Retina (tissue), 1 donor: ENCODE measurements at places on chromosomes 5 and 9.

DNA sequence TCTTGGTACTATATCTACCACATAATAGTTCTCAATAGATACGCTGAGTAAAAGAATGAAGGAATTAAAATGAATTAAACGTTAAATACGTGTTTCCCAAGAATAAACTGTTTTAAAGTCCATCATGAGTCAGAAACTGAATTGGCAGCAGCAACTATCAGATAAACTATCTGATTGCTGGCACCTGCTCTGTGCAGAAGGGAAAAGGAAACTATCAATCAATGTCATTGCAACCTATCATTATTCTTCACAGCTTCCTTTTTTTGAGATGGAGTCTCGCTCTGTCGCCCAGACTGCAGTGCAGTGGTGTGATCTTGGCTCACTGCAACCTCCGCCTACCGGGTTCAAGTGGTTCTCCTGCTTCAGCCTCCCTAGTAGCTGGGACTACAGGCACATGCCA, 8.8 kb upstream of the WDR36 start:
- no peak for DNase-seq

DNA sequence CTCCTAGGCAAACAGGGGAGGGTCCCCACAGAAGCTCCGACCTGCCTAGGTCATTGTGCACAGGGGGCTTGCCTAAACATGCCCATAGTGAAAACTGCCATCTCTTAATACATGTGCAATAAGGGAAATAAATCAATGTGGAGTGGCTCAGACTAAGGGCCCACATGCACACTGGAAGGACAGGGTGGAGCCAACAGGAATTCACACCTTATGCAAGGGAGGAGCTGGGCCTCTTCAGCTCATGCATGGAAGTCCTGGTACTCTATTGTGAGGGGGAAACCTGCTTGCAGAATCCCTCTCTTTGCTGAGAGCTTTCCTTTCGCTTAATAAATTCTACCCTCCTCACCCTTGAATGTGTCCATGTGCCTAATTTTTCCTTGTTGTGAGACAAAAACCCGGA, 815.8 kb downstream of the EFNA5 start:
- no peak for DNase-seq

- DNase-seq: no peak
Observed at GRCh38 chr5:43589310-43589709, 13.7 kb upstream of the NNT start.

DNA sequence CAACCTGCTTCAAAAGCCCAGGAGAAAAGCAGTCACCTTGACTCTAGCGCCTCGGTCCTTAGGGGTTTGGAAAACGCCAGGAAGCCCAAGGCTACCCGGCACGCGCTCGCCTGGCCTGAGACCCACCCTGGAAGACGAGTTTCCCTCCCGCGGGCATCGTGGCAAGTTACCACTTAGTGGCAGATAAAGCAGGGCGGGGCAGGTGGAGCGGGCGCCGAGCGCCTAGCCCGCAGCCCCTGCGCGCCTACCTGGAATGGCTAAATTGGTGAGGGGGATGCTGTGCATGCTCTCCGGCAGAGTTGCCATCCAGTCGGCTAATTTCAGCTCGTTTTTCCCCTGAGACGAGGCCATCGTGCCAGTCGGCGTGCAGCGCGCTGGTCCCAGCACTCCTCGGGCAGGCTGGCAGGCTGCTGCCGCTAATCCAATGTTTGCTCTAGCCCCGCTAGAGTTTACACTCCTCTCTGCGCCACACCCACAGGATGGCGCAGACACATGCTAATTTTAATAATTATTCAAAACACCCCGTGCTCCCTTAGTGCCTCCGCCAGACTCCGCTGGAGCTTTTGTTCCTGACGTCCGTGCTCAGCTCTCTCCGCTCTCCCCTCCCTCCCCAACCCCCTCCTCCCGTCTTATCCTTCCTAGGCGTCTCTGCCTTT, at the start of gene PLCXD3:
TSS of gene PLCXD3 (minus strand) at position 426 of the 656 bp plus-strand sequence. CDS start at position 351, 75 bp downstream.
- DNase-seq: peak; percentile 81

DNA sequence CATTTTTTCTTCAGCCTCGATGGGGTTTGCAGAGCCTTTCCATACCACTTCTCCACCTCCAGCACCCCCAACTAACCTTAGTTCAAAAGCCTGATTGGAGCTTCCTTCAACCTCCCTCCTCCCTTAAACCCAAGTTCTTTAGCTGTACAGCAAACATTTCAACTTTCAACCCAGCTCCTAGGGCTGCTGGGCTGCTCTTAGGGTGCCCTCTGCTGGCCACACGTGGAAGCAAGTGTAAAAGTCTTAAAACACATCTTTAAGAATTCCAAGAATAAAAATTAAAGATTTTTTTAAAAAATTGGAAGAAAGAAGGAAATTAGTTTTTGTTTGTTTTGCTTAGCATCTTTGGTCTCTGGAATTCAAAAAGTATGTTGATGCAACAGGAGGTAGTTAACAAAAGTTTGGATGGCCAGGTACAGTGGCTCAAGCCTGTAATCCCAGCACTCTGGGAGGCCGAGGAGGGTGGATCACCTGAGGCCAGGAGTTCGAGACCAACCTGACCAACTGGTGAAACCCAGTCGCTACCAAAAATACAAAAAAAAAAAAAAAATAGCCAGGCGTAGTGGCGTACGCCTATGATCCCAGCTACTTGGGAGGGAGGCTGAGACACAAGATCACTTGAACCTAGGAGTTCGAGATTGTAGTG, 15.5 kb upstream of the HSD17B3 start:
- peak; percentile 64 for DNase-seq

DNA sequence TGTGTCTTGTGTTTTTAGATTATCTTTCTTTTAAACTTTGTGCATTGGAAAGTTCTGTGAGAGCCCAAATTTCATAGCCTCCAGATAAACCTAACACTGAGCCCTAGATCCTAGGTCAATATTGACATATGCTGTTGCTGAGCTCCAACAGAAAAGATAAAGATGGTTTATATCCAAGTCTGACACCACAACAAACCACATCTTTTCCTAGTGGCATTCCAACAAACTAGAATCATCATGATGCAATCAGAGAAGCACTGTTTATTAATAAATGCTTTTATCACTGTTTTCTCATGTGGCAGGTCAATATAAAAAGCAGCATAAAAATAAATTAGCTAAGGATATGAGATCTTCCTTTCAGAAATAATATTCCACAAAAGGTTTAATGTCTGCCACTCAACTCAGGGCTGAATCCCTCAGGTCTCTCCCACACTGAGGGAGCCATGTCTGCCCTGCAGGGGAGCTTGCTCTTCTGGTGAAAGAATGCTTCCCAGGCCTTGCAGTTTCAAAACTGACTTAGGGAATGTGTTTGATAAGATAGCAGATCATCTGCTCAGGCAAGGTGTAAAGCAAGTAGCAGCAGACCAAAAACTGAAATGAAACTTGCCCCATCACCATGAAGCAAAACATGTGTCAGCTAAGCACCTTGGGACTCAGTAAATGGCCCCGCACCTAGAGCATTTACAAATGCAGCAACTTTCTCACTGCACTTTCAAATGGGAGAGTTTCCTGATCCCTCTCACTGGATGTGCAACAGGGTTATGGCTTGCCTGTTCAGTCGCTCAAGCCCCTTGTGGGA, 493.0 kb downstream of the AGTPBP1 start:
- no peak for DNase-seq

DNA sequence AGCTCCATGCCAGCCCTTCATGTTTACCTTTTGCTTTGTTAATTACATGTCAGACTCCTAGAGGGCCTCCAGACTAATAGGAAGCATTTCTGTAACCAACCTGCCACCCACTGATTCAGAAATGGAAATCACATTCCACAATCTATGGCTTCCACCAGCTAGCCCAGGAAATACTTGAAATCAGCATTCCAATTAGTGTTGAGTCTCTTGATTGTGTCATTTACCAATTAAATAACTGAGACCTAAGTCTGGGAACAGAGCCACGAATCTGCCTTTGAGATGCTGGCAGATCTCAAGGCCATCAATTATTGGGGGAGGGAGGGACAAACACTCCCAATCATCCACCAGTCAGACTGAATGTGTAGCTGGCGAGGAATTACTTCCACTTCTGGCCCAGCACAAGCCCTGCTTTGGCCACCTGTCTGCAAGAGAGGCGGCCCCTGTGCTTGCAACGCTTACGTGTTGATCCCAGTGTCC, 27.4 kb upstream of the SAP30L start:
- no peak for DNase-seq

GRCh38 chr9:13719981-13720676, 440.6 kb upstream of the MPDZ start:
- DNase-seq: no peak

DNA sequence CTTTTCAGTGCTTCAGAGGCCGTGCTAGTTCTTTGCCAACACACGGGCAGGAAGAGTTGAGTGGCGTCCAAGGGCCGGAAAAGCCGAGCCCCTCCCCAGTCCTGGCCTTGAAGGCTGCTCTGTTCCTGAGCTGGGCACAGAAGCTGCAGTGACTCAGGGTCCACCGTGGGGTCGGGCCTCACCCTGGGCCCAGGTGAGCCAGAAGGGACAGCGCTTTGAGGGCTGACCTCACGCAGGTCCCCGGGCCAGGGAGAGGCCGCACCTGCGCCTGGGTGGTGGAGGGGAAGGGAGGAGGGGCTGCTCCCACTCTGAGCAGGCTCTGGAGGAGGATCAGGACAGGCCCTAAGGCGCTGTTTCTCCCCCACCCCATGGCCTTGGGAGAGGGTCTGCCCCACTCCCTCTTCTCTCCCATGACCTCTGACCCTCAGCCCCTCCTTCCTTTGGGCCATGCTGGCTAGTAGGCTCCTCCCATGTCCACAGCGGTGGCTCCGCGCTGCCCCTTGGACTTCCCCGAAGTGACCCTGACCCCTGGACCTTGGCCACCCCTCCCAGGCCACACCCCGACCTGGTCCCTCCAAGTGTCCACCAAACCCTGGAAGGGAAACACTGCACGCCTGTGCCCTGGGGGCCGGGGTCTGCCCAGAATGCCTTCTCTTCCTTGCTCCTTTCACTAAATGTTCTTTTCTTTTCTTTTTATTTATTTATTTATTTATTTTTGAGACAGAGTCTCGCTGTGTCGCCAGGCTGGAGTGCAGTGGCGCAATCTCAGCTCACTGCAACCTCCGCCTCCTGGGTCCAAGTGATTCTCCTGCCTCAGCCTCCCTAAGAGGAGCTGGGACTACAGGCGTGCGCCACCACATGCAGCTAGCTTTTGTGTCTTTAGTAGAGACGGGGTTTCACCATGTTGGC, 19.7 kb upstream of the SLC6A19 start:
- no peak for DNase-seq

DNA sequence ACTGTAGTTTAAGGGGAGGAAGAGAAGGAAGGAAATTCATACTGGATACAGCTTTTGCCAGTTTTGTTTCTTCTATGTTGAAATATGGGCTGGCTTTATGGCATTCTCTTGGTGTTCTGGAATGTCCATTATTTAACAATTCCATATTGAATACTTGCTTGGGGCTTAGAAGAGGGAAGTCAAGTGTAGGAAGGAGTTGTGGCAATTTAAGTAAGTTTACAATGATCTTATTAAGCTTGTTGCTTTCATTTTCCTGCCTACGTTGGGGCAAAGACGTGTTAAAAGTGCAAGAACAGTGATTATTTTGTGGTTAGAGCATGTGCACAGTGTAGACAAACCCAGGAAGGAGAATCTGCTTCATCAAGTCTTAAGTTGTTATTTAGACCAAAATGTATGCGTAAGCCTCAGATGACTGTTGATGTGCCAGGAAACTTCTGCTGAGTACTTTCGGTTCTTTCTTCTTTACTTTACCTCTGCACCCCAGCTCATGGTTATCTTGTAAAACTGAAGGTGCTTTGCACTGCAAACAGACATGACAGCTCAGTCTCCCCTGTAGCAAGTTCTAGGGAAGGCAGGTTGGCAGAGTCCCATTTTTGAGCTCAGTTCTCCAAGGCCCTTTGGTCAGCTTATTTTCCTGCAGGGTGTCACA, 75.8 kb downstream of the F2RL2 start:
- DNase-seq: no peak

- no peak for DNase-seq
Observed at GRCh38 chr5:2895196-2895595, 143.7 kb upstream of the IRX2 start.

DNA sequence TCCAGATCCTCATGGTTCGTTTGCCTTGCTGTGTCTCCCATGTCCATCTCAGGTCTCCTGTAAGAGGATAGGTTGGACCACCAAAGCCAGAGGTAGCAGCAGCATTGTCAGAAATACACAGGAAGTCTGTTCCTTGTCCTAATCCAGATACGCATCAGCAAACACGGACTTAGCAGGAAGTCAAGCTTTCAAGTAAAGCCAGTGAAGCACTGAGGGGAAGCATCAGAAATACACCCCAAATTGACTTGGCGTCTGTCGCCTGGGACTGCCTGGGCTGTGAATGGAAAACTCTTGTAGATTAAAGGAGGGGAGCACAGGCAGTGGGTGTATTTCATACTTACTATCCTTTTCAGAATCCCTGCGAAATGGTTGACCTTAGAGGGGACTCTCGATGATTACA, 171.3 kb downstream of the PSAT1 start:
- DNase-seq: peak; percentile 56

DNA sequence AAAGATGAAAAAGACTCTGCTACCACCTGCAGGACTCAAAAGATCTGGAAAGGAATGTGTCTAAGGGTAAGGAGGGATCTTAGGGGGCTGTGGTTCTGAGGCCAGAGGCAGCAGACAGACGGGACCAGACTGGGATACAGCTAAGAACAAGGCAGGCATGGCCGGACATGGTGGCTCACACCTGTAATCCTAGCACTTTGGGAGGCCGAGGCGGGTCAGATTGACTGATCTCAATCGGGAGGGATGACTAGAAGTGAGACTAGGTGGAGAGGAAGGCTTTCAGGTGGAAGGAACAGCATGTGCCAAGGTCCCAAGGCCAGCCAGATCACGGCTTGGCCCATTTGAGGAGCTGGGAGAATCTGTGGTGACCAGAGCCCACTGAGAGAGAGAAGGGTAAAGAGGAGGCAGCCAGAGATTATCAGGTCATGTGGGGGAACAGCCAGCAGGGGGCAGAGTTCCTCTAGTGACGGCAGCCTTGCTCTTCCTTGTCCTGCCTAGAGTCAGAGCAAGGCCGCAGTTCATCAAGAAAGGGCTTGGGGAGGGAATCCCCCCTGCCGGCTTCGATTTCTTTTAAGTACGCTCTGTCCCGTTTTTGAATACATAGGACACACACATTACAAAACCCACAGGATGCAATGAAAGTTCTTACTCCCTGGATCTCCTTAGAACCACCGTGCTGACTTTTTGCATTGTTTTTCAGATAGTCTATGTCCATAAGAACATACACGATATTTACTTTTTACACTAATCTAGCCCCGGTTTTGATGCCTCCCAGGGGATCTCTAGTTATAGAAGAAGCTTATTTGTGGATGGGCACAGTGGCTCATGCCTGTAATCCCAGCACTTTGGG, 2.6 kb upstream of the OLFML2A start:
- DNase-seq: peak; percentile 91
